ENCODE measurements at places on chromosomes 7 and 10.
A peak's percentile ranks its signal among the peaks of the same experiment; 100 is the strongest.

- DNase-seq, result no peak
These were observed 273.0 kb downstream of the ZMYND11 start for GRCh38 chr10:408236-408635.

- no peak for DNase-seq
These were observed 68.0 kb downstream of the VOPP1 start for GRCh38 chr7:55504093-55504859.

DNA sequence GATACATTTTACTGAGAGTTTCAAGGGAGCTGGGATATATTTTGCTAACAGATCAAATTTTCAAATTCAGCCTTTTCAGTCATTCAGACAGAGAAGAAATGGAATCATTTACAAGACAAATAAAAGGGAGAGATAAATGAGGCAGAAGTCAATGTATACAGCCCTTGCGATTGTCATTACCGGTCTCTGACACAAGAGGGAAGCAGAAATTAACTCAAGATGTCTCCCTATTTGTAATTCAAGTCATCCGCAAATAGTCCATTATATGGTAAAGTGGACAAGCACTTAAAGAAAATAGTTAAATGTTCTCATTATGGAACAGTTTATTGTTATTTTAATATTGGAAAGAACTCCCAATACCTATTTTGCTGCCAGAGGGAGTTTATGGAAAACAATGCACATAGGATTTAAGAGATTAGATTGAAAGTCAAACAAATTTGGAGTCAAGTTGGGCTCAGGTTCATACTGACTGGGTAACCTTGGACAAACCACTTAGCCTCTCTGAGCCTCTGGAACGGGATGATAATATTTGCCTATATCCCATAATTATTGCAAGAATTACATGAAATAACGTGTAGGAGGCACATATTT, 89.3 kb upstream of the PRKCQ start:
- DNase-seq, result no peak

GRCh38 chr7:150370612-150371071, 2.0 kb downstream of the REPIN1 start:
- DNase-seq, result no peak

GRCh38 chr10:10520491-10521385, 496.9 kb upstream of the CELF2 start:
- no peak for DNase-seq

DNA sequence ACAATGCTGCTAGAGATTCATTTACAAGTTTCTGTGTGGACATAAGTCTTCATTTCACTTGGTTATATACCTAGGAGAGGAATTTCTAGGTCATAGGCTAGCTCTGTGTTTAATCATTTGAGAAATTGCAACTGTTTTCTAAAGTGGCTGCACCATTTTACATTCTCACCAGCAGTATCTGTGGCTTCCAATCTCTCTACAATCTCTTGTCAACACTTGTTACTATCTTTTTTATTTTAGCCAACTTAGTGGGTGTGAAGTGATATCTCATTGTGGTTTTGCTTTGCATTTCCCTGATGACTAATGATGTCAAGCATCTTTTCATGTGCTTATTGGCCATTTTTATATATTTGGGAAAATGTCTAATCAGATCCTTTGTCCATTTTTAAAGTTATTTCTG, 53.0 kb upstream of the DRGX start:
- no peak for DNase-seq

GRCh38 chr7:80026766-80027165, 107.9 kb upstream of the GNAI1 start:
- DNase-seq, result no peak

DNA sequence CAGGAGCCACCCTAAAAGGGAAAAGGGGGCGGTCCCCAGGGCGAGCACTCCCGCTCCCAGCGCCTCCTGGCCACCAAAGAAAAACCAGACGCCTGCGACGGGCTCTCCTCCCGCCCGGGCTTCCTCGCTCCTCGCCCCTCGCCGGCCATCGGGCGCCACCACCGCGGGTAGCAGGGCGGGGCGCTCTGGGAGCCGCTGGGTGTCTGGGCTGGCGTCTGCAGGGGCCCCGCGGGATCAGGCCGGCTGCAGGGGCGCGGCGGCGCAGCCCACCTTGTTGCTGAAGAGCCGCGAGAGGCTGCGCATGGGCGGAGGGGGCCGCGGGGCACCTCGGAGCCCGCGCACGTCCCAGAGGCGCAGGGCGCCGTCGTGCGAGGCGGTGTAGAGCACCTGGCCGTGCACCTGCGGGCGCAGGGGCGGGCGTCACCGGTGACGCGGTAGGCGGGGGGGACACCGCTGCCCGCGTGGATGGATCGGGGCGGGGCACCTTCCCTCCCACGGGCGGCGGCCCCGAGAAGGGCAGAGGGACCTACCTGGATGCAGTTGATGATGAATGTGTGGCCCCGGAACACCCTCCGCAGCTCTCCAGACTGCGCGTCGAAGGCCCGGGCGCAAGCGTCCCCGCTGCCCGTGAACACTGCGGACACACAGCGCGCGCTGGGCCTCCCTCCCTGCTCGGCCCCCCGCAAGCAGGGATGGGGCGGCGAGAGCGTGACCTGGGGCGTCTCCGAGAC, 28.3 kb downstream of the WDR86 start:
- peak; percentile 23 for DNase-seq

GRCh38 chr7:29091715-29092114, 54.6 kb downstream of the CPVL start:
- DNase-seq, result no peak

GRCh38 chr7:23272275-23272674, 25.7 kb downstream of the GPNMB start:
- DNase-seq, result no peak

GRCh38 chr7:137933270-137934017, 68.4 kb downstream of the CREB3L2 start:
- DNase-seq, result no peak

GRCh38 chr7:96831446-96831845, 121.8 kb upstream of the SEM1 start:
- no peak for DNase-seq

- DNase-seq, result no peak
These were observed 156.3 kb downstream of the NEURL1 start for GRCh38 chr10:103649654-103650423.

DNA sequence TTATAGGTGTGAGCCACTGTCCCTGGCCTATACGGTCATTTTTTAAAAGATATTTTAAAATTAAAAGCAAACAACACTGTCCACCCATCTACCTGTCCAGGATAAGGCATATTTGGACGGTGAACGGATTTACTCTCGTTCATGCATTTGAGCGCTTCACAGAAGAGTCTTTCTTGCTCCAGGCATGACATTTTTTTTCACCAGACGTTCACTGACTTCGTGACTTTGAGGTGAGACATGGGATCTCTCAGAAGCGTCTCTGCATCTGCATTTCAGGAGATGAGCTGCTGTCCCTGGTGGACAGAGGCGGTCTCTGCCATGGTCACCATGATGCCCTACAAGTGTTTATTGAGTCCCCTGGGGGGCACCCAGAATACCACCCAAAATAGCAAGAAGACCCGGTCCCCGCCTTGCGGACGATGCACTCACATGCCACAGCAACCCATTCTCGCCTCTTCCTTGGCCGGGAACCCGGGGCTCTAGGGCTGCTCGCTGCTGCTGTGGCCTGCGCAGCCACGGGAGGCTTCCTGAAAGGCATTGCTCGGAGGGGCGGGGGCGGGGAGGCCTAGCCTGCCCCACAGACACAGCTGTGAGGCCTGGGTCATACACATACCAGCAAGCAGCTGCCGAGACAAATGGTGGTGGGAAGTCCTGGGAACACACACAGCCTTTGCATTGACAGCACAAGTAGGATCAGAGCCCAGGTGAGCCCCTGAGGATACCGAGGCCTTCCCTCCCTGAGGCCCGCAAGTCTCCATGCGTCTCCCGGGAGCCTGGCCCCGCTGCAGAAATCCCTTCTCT, 84.4 kb downstream of the RGS10 start:
- DNase-seq, result no peak

DNA sequence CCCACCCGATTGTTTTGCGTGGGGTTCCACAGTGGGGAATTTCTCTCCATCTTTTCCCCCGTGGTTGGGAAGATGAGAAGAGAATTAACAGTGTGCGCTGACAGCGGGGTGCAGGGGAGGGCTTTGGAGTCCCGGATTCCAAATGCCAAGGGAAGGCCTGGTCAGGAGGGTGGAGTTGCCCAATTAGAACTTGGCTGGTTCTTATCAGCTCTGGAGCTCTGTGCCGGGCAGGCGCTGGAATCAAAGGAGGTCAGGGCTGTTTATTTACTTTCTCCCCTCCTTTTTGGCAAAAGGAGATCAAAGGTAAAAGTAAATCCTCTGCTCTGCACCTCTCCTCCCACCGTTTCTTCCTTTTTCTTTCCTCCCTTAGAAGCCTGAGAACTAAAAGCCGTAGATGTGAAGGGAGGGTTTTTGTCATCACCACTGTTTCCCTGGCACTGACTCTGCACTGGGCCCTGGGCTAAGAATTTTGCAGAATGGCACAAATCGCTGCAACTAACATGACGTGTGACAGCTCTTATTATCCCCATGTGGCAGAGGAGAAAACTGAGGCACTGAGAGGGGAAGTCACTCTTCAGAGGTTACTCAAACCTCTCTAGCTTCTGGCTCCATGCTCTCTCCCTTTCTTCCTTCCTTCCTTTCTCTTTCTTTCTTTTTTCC, 95.2 kb upstream of the ZNF716 start:
- DNase-seq, result no peak

- no peak for DNase-seq
These were observed 106.1 kb downstream of the KCNMA1 start for GRCh38 chr10:77531441-77532001.

DNA sequence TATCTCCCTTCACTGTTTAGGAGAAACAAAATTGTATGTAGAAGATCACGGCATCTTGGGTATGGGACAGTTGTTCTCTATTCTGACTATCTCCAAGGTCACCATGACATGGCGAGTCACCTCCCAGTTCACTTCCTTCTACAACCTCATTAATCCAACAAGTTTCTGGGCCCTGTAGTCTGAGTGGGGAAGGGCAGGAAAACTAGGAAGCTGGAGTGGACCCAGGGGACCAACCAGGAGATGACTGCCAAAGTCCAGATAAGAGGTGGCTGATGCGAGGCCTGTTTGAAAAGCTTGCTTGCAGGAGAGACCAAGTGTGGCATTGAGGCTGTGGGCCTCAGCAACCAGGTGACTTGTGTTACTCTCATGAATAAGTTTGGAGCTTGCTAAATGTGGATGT, 584.9 kb downstream of the TNS3 start:
- no peak for DNase-seq

DNA sequence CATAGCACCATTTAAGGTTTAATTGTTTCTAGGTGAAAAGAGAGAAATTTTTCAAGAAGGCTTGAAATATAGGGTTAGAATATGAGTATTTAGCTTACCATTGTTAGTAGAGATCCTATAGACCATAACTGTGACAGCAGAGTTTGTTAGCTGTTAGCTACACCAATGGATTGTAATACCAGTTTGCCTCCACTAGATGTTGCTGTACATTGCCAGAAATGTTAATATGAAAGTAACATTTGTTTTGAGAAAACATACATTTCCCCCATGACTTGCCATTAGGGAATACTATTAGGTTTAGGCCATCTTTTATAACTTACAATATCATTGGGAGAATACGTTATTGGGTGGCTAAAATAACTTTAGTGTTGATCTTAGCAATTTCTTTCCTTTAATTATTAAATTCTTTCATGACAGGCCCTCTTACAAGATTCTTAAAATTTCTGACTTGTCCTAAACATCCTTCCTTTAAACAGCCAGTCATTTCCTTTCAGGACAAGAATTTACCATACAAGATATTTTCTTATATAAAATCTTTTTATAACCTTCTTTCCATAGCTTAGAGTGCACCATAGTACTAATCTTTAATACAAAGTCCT, 39.5 kb downstream of the ZNF117 start:
- no peak for DNase-seq

DNA sequence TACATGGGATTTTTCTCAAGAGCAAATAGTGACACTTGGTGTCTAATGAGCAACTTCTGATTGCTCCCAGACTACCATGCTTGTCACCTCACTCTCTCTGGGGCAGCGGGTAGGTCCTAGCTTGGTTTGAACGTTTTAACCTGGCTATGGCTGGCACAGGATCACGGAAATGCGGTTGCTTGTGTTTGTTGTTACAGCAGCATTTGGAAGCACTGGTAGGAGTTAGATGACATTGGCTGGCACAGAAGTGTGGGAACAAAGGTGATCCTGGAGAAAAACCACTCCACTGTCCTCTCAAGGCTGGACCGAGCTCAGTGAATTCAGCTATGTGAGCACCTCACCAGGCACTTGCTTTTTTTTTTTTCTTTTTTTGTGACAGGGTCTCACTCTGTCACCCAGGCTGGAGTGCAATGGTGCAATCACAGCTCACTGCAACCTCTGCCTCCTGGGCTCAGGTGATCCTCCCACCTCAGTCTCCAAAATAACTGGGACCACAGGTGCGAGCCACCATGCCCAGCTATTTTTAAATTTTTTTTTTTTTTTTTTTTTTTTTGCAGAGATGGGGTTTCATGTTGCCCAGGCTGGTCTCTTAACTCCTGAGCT, 3.5 kb upstream of the PFKFB3 start:
- no peak for DNase-seq

DNA sequence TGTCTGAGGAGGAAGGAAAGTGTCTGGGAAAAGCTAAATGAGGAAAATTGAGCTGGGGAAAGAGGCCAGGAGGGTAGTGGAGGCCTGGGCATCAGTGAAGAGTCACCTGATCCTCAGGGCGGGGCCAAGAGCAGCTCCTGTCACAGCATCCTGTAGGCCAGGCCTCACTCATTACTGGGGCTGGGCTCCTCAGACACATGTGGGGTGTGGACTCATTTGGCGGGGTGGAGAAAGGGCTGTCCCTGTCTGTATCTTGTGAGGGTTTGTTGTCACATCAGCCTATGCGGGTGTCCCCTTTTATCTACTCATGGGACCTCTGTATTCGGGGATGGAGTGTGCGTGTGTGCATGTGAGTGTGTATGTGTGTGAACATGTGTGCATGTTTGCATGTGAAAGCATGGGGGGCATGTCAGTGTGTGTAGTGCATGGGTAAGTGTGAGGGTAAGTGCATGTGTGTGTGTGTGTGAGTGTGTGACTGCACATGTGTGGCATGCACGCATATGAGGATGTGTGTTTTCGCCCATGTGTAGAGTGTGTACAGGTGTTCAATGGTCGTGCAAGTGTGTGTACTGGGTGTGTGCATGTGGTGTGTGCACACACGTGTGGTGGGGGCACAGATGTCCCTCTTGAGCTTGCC, 67.8 kb downstream of the RAMP3 start:
- DNase-seq, result no peak

DNA sequence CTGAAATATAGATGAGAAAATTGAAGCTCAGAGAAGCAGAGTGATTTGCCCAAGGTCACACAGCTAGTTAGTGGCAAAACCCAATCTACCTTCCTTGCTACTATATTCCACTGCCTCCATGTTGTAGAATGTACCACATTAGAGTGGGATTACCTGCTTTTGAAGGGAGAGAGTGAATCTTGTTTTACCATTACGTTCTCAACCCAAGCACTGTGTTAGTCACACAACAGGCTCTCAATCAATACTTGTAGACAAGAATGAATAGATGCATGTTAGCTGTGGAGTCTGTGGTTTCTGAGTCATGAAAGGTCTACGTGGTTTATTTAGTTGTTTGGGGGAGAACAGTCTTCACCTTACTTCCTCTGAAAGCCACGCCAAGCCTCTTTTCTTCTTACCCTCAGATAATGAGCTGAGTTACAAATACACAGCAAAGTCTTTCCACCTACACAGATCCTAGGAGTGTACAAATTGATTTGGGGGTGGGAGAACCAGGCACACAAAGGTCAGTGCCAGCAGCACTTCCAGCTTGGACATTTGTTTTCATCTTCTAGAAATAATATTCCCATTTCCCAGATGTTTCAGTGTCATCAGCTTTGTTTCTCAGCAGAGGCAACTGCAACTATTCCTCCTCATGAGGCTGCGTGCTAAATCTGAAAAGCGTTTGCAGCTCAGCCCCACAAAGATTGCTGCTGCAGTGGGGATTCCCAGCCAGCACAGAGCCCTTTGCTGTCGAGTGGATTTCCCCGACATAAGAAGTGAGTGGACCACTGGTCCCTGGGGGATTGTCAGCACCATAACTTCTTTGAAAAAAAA, 71.5 kb upstream of the ADO start:
- peak; percentile 58 for DNase-seq

Data from stimulated activated CD8-positive, alpha-beta memory T cell treated with anti-CD3 and anti-CD28 coated beads, Interleukin-12 subunit alpha, Interleukin-12 subunit beta, amount 100 ng/mL, for 4 hours (primary cell).